ENCODE measurements at places on chromosomes 11 and 22. TPM values are rescaled to one million over a fixed set of nuclear protein-coding genes. Genes with fewer than 3 reads are reported as not detected.
A peak's percentile ranks its signal among the peaks of the same experiment; 100 is the strongest.

GRCh38 chr11:124109377-124109776 is 5.9 kb upstream of the VWA5A start:
- H3K4me3 ChIP-seq: no peak overlapping the region
- H3K27me3 ChIP-seq: no peaks in the 10 kb centered on the region
- H3K36me3 ChIP-seq: no peaks in the 10 kb centered on the region
- H3K27ac ChIP-seq: no peak overlapping the region
- H3K4me1 ChIP-seq: no peaks in the 10 kb centered on the region
- no peak for DNase-seq

DNA sequence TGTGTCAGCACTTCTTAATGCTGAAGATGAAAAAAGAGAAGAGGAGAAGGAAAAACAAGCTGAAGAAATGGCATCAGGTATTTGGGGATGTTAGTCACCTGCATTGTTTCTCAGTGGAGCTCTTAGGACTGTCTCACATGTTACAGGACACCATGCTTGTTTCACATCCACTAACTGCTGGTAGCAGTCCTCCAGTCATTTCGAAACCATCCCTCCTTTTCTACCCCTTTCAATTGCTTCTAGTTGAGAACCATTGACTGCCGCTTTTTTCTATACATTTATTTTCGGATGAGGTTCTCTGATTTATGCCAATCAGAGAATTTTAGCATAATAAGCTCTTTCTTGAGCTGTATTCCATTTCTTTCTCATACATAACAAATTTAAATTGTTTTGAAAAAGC is 21.5 kb downstream of the BIRC2 start:
- DNase-seq: no peak
- H3K4me3 ChIP-seq: no peak overlapping the region
- H3K4me1 ChIP-seq: no peaks in the 10 kb centered on the region
- peaks cover 54% of the 10 kb centered on the region for H3K36me3 ChIP-seq
- no peak overlapping the region for H3K27ac ChIP-seq

DNA sequence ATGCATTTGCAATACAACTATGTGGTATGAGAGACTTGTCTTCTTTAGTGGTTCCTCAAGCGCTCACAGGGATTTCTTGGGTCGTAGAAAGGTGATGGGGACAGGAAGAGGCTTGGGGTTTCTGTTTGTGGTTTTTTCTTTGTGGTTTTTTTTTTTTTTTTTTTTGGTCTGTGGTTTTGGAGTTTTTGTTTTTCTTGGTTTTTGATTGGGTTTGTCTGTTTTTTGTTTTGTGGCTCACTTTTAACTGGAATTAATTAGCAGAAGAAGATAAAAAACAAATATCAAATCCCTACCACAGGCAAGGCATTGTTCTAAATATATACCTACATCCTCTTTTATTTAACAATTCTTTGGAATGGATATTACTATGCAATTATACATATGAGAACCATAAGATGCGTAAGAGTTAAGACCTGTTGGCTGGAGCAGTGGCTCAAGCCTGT is 5.5 kb downstream of the TTC28 start:
- H3K36me3 ChIP-seq: no peaks in the 10 kb centered on the region
- no peaks in the 10 kb centered on the region for H3K27me3 ChIP-seq
- peaks cover 3% of the 10 kb centered on the region for H3K4me1 ChIP-seq
- H3K4me3 ChIP-seq: no peak overlapping the region
- H3K27ac ChIP-seq: no peak overlapping the region

- H3K27me3 ChIP-seq: peaks cover 31% of the 10 kb centered on the region
- no peaks in the 10 kb centered on the region for H3K4me1 ChIP-seq
- no peak for DNase-seq
- no peaks in the 10 kb centered on the region for H3K36me3 ChIP-seq
- no peak overlapping the region for H3K4me3 ChIP-seq
Observed at GRCh38 chr11:27716835-27717234, 16.6 kb upstream of the BDNF start.

GRCh38 chr11:12214751-12215150 is 104.4 kb downstream of the MICAL2 start:
- no peaks in the 10 kb centered on the region for H3K27me3 ChIP-seq
- no peak for DNase-seq
- H3K27ac ChIP-seq: no peak overlapping the region
- no peak overlapping the region for H3K4me3 ChIP-seq

DNA sequence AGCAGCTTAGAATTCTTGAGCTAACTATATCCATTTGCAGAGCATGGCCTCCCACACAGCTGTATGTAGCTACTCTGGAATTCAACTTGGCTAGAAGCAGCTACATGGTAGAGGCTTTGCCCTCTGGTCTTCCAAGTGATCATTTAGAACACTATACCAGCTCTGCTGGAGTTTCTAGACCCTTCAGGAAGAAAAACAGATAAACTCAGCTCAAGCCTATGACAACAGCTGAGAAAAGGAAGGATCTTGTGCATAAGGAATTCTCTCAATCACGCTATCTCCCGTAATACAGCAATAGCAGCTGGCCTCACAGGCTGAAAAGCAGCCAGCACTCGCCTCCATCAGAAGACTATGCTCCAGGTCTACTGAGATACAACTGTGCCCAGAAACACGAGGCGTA is 50.6 kb upstream of the APOA1 start:
- DNase-seq: no peak
- H3K27me3 ChIP-seq: no peaks in the 10 kb centered on the region
- no peaks in the 10 kb centered on the region for H3K4me1 ChIP-seq

DNA sequence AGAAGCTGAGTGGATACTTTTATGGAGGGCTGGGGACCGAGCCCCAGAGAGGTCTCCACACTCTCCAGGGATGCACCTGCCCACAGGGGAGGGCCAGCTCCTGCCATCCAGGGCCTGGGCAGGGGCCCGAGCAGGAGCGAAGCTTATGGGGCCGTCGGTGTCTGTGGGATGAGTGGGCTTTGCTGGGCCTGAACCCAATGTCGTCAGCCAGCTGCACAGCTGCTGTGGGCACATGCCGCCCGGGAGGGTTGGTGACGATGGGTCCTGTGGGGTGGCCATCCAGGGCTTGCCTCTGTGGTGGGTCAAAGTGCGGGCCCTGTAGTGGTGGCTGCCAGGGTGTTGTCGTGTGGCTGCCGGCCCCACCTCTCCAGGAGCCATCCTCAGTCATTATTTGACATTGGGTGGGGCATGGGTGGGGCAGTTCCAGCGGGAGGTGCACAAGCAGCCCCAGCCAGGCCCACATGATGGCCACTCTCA is 447.1 kb downstream of the TBC1D22A start:
- H3K36me3 ChIP-seq: no peaks in the 10 kb centered on the region
- no peaks in the 10 kb centered on the region for H3K27me3 ChIP-seq
- H3K4me1 ChIP-seq: no peaks in the 10 kb centered on the region

DNA sequence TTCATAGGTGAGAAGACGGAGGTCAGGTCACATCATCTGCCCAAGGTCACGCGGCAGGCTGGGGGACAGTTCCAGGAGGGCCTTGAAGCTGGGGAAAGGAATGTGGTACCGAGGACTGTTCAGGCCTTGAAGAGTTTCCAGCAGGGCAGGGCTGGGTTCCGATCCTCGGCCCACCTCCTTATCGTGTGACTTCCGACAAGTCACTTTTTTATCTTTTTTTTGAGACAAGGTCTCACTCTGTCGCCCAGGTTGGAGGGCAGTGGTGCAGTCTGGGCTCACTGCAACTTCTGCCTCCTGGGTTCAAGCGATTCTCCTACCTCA is 623 bp downstream of the NDUFS8 start:
- no peak for DNase-seq
- peak overlapping the region; percentile 82 for H3K27ac ChIP-seq
- peaks cover 7% of the 10 kb centered on the region for H3K4me1 ChIP-seq
- no peaks in the 10 kb centered on the region for H3K27me3 ChIP-seq
- peak overlapping the region; percentile 60 for H3K4me3 ChIP-seq

DNA sequence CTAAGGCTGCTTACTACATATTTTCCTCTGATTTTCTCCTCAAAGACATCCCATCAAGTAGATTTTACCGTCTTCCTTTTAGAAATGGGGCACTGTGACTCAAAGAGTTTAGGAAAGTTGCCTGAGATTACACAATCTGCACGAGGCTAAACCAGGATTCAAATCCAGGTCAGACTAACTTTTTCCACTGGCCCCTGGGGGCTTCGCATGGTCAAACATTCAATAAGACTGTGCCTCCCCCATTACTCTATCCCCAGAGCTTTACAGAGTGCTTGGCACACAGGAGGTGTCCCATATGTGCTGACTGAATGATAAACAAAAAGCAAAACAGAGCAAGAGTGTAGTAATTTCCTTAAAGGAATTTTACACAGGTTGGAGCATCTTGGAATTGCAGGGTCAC is 118.1 kb upstream of the TEAD1 start:
- H3K36me3 ChIP-seq: no peaks in the 10 kb centered on the region
- DNase-seq: no peak
- peak overlapping the region; percentile 40 for H3K27ac ChIP-seq
- no peak overlapping the region for H3K4me3 ChIP-seq

DNA sequence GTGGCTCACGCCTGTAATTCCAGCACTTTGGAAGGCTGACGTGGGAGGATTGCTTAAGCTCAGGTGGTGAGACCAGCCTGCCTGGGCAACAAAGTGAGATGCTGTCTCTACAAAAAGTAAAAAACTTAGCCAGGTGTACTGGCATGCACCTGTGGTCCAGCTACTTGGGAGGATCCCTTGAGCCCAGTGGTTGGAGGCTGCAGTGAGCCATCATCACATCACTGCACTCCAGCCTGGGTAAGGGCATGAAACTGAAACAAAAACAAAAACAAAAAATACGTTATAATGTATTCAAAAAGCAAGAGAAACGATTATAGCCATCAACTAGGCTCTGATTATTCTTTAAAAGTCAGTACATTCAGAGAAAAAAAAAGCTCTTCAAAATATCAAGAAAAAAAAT is 62.5 kb downstream of the TCF20 start:
- H3K36me3 ChIP-seq: no peaks in the 10 kb centered on the region
- DNase-seq: no peak
- no peak overlapping the region for H3K27ac ChIP-seq
- H3K27me3 ChIP-seq: no peaks in the 10 kb centered on the region

GRCh38 chr11:125903711-125904659 is at the start of gene DDX25:
Gene DDX25, plus strand, starts transcription at chr11:125904508. Its CDS starts 10 bp downstream, at chr11:125904518.
- no peaks in the 10 kb centered on the region for H3K36me3 ChIP-seq
- no peaks in the 10 kb centered on the region for H3K27me3 ChIP-seq
- DNase-seq: no peak
- no peak within 1 kb of the TSS for H3K27ac ChIP-seq

DNA sequence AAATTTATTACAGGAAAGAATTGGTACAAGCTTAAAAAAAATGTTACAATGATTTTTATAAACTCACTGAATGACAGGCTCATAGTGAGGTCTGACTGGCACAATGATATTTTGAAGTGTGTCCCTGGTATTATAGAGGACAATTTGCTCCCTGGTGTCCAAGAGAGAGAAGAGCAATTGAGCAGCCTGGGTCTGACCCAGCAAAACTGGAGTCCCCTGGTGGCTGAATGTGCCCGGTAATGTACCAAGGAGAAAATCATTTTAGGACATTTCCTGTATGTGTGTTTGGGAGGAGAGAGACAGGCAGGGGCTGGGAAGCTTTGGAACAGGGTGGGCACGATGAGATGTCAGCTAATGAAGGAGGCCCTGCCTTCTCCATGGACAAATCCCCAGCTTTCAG is 125.3 kb downstream of the APOL5 start:
- no peaks in the 10 kb centered on the region for H3K36me3 ChIP-seq
- no peaks in the 10 kb centered on the region for H3K4me1 ChIP-seq
- H3K27ac ChIP-seq: no peak overlapping the region
- H3K4me3 ChIP-seq: no peak overlapping the region

The C11orf97 gene
- not detected for total RNA-seq
